Iris pigment epithelial cell (primary cell): ENCODE measurements at places on chromosomes 6 and 20.
A peak's percentile ranks its signal among the peaks of the same experiment; 100 is the strongest.

- no peak for DNase-seq
Measured at GRCh38 chr20:49904440-49905214, 10.7 kb downstream of the SPATA2 start.

DNA sequence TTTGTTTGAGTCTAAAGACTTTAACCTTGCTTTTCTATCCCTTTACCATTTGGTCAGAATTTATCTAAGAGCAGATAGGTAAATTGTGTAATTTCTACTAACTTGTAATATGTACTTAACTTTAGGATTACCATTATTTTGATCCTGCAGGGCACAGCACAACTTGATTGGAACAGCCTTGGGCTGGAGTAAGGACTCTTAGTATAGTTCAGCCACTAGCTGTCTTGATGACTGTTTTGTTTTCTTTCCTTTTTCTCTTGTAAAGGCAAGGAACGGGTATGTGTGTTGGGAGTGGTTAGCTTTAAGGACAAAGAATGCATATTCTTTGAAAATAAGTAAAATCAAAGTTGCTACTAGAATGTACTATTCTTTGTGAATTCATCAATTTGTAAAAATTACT is 203.2 kb downstream of the ZFAND3 start:
- no peak for DNase-seq

DNA sequence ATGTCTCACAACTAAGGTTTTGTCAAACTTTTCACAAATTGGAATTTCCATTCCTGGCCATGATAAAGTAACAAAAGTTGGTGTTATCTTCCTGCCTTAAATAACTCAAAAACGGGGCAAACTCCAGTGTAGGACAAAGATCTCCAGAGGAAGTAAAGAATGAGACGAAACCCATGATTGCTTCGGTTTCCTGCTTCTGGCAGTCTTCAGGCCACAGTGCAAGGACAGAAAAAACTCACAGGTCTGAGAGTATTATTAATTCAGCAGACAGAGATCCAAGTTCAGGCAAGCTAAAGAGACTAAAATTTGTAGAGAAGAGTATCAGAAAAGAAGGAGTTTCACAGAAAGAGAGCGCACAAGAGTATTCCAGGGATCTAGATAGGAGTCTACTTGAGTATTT is 64.8 kb upstream of the RCAN2 start:
- DNase-seq, result no peak

GRCh38 chr6:169019727-169020491 is 233.7 kb downstream of the THBS2 start:
- no peak for DNase-seq

DNA sequence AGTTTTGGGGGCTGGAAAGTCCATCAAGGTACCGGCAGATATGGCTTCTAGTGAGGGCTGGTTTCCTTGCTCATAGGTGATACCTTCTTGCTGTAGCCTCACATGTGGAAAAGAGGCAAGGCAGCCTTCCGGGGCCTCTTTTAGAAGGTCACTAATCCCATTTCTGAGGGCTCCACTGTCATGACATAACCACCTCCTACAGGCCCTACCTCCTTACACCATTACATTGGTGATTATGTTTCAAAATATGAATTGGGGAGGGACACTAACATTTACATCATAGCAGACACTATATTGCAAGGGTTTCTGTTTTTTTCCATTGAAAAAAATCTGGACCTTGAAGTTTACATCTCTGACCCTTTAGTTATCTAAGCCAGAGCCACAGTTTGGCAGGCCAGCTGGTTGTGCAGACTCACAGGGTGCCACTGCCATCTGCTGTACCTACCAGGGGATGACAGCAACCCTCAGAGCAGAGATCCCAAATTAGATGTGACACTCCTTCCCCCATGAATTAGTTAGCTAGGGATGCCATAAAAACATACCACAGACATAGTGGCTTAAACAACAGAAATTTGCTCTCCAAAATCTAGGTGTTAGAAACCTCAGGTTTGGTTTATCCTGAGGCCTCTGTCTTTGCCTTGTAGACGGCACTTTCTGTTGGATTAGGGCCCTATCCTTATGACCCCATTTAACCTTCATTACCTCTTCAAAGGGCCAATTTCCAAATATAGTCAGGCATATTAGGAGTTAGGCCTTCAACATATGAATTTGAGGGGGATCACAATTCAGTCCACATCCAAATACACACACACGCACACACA is 166.4 kb upstream of the RNF217 start:
- DNase-seq, result peak; percentile 50

DNA sequence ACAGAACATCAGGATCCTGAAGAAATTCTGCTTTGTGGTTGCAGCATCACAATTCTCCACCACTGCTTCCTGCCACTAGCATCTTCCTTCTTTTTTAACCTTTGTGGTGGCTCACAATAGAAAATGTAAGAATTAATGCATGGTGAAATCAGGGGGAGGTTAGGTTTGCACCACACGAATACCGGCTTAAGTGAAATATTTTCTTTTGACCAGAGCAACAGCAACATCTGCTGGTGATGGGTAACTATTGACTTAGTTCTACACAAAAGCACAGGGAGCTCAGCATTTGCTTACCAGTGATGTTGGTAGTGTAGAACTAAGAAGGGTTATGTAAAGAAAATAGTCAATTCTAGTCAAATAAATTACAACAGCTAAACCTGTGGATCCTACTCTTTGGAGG is 280.5 kb downstream of the SYNE1 start:
- DNase-seq, result peak; percentile 78

- DNase-seq, result no peak
Measured at GRCh38 chr20:4047614-4048013, 32.3 kb upstream of the RNF24 start.

- DNase-seq, result peak; percentile 77
Measured at GRCh38 chr6:26571592-26572296, 25.0 kb upstream of the ABT1 start.

DNA sequence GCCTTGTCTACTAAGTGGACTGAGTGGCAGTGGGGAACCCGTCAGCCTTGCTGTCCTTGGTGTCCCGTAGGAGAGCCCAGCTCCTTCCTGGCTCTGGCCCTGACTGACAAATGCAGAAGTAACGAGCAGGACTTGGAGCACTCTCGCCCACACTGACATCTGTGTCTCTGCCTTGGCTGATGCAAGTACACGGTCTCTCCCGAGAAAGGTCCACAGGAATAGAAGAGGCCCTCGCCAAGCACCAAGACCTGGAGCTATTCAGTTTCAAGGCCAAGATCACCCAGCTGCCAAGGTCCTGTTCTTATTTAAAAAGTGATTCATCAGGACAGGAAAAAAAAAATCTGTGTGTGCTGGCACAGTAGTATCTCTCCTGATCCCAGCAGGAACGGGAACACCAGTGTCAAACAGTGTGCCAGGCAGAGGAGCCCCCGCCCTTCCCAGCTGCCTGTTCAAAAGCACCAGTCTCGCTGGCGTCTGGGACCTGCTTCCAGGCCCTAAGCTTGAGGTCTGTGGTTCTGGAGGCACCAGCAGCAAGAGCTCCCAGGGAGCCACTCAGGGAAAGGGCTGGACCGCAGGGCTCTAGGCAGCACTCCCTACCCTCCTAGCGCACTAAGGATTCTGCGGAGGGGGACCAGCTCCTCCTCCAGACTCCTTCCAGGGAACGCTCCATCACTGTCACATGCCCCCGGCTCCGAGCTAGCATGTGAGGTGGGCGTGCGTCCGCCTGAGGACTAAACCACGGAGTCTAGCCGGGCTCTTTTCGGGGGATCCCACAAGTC is 376.9 kb downstream of the RNGTT start:
- DNase-seq, result no peak

- DNase-seq, result no peak
Measured at GRCh38 chr6:320351-321157, 28.3 kb downstream of the DUSP22 start.

DNA sequence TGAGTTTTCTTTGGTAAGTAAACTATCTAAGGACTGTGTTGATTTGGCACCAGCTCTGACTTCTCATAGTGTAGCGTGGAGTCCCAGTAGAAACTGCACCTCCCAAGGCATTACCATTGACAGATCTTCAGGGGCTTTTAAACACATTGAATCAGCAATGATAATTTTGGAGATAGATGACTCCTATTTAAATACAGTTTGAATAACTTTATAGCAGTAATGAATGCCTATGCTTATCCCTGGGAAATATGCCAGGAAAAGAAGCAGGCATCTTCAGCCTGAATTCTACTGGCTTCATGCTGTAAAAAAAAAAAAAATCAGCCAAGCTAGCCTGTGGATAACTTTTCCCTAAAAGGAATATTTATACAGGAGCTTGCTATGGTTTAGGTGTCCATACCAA is 895.9 kb downstream of the EYS start:
- DNase-seq, result peak; percentile 12

GRCh38 chr20:38585404-38586180 is 4.6 kb downstream of the ADIG start:
- no peak for DNase-seq

- no peak for DNase-seq
Measured at GRCh38 chr20:6173481-6173880, 50.7 kb upstream of the FERMT1 start.

DNA sequence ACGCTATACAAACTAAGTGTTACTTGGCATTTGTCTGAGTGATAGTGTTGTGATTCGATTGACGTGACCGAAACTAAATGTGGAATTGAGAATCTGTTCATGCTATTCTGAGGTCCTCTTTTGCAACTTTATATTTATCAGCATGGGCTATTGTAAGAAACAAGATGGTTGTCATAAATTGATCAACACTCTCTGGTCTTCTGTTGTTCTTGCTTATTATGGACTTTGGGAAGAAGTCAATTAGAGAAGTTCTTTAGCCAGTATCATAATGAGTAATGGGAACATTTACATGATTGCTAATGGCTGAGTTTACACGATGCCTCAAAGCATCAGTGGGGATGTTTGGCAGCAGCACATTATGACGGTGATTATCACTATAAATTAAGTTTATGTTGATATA is 195.0 kb downstream of the CD83 start:
- no peak for DNase-seq

GRCh38 chr6:111952274-111952673 is 79.0 kb upstream of the FYN start:
- no peak for DNase-seq

- no peak for DNase-seq
Measured at GRCh38 chr6:109229536-109229935, 134.2 kb downstream of the CEP57L1 start.

DNA sequence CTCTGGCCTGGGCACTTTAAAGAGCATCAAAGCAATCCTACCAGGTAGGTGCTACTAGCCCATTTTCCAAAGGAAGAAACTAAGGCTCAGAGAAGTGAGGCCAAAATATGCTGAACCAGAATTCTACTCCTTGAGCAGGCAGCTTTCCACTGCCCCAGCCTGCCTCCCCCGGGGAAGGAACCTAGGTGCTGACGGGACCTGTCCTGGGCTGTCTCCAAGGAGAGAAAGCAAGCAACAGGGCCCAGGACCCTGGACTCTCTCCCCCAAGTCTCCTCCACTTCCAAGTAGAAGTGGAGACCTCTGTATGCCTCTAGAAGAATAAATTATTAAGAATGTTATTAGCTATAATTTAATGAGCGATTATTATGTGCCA is 159.5 kb downstream of the MRPL14 start:
- no peak for DNase-seq

GRCh38 chr20:54212226-54212625 is 4.3 kb downstream of the PFDN4 start:
- peak; percentile 75 for DNase-seq

DNA sequence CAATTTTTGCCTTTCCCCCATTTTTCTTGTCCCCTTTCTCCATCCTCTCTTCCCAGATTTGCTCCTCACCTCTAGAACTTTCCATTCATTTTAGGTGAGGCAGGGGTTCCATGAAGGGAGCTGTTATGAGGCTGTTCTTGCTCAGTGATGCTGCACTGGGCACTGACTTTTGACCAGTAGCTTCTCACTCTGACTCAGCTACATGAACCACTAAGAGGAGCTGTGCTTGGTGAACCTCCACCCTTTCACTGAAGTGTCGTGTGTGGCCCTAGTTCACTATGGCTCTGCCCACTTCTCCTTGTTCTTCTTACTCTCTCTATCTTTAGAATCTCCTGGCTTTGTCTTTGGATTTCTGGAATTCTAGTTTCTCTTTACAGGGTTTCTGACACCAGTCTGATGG is 307.1 kb upstream of the RNF24 start:
- no peak for DNase-seq

GRCh38 chr6:165884813-165885765 is 222.0 kb upstream of the PDE10A start:
- DNase-seq, result peak; percentile 65

DNA sequence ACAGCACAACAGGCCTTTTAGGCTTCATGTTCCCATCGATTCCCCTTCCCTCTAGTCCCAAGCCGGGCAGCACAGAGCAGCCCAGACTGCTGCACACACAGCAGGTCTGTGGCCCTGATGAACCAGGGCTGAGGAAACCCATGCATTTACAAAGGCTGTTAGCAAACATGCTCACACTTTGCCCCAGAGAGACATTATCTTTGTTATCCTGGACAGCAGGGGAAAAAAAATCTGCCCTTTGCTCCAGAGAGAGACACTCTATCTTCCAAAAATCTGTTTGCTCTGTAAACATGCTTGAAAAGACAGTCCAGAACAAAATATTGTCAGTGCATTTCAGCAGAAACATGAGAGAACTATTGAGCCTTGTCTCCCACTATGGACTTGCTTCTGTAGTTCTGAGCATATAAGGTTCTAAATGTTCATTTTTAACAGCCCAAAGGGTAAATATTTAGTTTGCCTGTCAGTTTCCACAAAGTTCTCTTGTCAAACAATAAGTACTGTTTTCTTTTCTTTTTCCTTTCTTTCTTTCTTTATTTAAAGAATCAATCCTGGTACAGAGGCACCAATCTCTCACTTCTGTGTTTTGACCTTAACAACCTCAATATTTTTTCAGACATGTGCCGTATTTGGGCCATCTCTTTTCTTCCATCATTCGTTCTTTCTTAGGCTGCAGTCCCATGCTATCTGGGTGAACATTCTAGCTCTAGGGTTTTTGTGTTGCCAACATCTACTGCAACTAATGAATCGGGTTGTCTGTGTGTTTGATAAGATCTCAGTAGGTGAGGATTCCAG is 468.0 kb downstream of the EPM2A start:
- no peak for DNase-seq

- DNase-seq, result no peak
Measured at GRCh38 chr6:7832904-7833750, 77.5 kb downstream of the TXNDC5 start.

- no peak for DNase-seq
Measured at GRCh38 chr6:18565231-18565630, 178.1 kb downstream of the RNF144B start.

DNA sequence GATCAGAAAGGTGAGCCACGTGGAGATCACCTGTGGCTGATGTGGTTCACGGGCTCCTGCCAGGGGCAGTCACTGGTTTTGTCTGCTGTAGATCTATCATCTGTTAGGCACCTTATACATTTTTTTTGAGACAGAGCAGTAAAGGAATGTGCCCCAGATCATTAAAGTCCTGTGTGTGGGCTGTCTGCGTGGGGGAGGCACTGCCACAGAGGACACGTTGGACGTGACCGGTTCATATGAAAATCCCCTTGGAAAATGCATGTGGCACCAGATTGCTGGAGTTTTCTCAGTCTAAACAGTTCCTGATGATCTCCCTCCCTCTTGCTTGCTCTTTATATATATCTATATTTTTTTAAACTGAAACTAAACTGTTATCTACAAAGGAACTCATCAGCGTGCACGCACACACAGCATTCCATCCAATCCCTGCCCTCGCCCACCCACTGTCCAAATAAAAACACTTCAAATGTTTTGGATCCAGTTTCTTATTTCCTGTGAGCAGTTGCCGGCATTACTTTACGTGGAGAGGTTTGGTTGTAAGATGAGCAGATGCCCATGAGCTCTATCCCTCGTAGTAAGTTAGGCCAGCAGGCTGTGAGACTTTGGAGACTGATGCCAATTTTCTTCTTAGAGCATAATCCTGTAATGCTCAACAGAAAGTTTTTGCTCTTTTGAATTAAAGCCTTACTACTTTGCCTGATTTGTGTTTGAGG is 161.6 kb upstream of the EXOC2 start:
- DNase-seq, result peak; percentile 47
